ENCODE measurements at places on chromosomes 1 and 21.

GRCh38 chr1:27257155-27257554 lies 22.7 kb downstream of the WDTC1 start:
- no peak for DNase-seq

DNA sequence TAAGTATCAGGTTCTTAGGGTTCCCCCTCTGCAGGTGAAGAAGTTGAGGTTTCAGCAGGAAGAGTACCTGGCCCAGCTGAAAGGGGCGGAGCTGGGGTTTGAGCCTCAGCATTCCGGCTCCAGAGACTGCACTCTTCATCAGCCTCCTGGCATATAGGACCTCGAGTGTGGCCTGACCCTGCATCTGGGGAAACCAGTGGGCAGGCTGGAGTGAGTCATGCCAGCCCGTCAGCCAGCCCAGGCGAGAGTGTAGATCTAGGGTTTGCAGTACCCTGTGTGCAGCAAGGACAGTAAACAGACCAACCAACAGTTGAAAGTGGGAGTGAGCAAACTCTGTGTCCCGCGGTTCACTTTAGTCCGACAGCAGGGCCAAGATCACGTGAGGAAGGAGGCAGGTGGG lies 14.1 kb downstream of the MFSD2A start:
- no peak for DNase-seq

DNA sequence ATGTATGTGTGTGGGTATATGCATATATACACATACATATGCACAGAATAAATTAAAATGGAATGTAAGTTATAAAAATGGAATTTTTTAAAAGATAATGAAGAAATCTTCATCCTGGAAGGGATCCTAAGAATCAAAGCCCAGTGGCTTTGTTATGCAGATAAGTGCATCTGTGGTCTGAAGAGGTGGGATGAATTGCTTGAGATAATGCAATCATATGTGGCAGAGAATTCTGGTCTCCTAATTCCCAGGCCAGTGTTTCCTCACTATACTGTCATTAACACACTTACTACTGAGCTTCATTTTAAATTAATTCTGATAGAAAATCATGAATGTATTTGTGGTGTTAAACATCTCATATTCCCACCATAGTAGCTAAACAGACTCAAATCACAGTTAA lies 86.7 kb upstream of the PRMT6 start:
- DNase-seq: no peak

- DNase-seq: no peak
These were observed 19.6 kb downstream of the CCDC30 start for GRCh38 chr1:42482635-42483153.

DNA sequence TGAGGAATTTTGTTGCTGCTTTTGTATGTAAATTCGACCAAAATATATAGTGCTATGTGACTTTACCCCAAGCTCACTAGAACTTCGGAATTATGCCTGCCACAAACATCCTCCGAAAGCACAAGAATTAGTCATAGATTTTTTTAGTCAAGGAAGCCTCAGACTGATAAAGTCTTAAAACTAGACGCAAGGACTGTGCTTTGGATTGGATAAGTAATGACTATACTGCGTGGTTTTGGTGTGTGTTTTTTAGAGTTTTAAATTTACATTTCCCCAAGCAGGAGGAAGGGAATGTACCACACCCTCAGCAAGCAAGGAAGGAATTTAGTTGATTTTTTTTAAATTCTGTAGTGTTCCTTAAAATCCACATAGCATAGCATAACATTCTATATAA lies 10.3 kb downstream of the WLS start:
- no peak for DNase-seq

- no peak for DNase-seq
These were observed 70.3 kb downstream of the KIF1B start for GRCh38 chr1:10280439-10281350.

GRCh38 chr1:154741327-154741726 lies 128.8 kb downstream of the KCNN3 start:
- DNase-seq: no peak

GRCh38 chr1:8259498-8260290 lies 58.2 kb upstream of the SLC45A1 start:
- peak; percentile 41 for DNase-seq

DNA sequence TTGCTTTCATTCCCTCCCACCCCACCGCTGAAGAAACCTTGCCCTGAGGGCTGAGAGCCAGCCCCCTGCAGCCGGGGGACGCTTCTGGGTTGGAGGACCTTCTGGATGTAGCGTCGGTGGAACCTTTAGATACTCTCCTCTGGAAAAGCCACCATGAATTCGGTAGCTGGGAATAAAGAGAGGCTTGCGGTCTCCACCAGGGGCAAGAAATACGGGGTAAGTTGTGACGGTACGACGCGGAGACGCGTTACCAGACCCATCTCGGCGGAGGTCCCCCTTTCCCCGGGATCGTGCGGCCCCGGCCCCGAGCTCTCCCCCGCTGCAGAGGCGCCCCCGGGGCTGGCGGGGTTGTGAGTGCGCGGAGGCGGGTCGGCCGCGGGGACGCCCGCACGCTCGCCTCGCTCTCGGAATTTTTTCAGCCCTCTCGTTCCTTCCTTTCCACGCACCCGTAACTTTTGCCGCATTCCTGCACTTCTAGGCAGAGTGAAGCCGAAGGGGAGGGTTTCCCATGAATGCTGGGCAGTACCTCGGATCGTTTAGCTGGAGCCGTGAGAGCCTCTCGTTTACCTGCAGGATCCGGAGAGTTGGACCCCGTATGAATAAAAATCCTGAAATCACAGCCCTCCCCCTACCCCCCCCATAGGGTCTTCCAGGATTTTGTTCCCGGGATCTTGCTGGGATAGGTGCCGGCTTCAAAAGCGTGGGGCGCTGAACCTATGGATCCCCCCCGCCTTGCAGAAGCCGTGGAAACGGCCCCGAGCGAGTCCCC lies 671 bp downstream of the KIF26B start:
- DNase-seq: peak; percentile 28

- no peak for DNase-seq
These were observed 165.0 kb upstream of the GORAB start for GRCh38 chr1:170366980-170367379.

DNA sequence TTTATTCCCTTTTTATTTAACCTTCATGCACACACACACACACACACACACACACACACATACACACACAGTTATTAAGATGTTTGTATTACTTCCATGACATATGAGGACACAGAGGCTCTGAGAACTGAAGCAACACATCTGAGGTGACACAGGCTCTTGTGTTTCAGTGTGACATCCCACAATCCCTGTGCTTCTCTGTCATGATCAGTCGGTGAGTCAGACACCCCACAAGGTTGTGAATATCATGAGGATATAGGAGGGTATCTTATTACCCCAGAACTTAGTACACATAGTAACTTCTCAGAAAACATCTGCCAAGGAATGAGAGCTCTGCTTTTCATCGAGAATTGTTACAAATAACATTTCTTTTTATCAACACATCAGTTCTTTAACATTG lies 459.3 kb downstream of the PLPP3 start:
- DNase-seq: no peak

GRCh38 chr1:151222130-151222529 lies 23.8 kb downstream of the PIP5K1A start:
- no peak for DNase-seq

DNA sequence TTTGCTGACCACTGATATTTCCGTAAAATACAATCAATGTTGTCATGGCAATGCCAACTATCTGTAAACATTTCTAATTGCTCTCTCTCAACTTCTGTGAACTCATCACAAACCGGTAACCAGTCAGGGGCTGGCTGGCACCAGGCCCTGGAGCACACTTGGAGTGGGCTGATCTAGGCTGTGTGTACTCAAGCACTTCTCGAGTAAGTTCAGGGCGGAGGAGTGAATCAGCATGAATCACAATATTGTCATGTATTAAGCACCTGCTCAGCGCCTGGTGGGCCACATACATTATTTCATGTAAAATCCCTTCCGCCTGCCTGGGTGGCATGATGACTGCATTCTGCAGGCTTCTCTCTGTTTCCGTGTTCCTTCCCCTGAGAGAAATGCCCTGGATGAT lies 212.4 kb downstream of the FOXD2 start:
- DNase-seq: peak; percentile 97

- DNase-seq: no peak
These were observed 28.3 kb downstream of the KIRREL1 start for GRCh38 chr1:158021721-158022120.

DNA sequence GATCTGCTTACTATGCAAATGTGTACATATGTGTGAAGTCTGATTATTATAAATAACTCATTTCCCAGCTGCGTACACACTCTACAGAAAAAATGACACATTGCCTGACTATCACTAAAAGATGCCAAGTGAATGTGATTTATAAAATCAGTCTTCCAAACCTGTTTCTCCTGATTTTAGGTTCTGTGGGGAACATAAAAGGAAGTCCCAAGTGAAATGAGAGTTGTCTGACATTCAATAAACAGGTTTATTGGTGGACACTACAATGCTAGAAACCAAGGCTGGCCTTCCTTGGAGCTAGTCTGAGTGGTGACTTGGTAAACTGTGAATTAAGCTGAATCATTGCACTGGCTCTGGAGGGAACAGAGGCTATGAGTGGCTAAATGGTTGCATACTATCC lies 287.9 kb upstream of the ESRRG start:
- no peak for DNase-seq

DNA sequence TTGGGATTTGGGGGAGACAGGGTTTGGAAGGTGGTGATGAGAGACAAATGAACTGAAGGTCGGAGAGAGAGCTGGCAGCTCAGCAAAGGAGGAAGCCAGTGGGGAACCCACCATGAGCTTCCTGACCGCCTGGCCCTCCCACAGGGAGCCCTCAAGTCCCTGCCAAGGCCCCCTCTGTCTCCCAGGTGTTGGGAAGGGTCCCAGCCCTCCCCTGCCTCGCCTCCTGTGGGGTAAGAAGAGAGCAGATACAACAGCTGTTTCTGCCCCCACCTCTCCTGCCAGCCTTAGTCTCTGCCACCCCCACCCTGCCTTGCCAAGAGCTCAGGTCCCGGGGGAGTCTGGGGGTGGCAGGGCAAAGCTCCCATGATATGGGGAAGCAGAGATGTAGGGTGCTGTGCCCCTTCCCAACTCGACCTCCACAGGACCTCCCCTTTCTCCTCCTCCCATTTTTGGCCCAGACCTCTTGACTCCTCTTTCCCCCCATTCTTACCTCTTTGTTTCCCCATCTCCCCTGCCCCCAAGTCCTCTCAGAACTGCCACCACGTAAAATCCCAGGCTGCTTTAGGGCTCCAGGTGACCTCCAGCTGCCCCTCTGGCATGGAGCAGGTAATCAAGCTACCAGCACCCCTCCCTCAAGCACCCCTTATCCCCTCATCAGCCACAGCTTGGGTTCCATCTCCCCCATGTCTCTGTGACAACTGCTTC lies 556 bp downstream of the S100A1 start:
- DNase-seq: no peak

GRCh38 chr1:192979542-192979941 lies 79.6 kb downstream of the UCHL5 start:
- no peak for DNase-seq

DNA sequence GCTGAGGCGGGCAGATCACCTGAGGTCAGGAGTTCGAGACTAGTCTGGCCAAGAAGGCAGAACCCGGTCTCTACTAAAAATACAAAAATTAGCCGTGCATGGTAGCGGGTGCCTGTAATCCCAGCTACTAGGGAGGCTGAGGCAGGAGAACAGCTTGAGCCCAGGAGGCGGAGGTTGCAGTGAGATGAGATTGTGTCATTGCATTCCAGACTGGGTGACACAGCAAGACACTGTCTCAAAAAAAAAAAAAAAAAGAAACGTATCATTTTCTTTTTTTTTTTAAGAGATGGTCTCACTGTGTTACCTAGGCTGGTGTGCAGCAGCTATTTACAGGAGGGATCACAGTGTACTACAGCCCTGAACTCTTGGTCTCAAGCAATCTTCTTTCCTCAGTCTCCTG lies 47.3 kb downstream of the ITGB3BP start:
- no peak for DNase-seq

GRCh38 chr21:14116080-14116481 lies 94.7 kb downstream of the LIPI start:
- DNase-seq: no peak

DNA sequence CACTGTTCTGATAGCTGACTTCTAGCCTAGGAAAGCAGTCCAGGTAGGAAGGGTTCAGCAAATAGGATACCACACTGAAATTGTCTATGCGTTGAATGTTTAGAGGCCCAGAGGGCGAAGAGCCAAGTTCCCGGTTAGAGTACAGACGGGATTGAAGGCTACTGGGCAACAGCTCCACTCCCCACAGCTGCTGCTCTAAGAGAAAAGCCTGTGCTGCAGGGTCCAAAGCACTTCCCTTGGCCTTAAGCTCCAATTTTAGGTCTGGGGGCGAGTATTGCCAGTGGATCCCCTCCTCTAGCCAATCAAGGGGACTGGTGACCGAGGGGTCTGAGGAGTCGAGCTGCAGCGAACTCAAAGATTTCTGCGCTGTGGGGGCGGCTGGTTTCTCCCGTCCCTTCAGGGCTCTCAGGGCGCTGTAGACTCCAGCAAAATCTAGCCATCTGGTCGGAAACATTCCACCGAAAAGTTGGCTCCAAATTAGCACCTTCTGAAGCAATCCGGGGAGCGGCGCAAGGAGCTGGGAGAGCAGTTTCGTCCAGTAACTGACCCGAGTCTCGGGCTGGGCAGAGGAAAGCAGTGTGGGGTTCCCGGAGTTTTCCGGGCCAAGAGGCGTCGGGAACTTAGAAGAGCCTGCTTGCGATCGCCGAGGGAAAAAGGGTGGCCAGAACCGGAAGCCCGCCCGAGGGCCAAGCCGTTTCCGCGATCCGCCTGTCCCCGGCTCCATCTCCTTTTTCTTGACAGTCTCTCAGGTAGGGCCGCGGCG lies 748 bp downstream of the PPP1R15B start:
- DNase-seq: no peak

DNA sequence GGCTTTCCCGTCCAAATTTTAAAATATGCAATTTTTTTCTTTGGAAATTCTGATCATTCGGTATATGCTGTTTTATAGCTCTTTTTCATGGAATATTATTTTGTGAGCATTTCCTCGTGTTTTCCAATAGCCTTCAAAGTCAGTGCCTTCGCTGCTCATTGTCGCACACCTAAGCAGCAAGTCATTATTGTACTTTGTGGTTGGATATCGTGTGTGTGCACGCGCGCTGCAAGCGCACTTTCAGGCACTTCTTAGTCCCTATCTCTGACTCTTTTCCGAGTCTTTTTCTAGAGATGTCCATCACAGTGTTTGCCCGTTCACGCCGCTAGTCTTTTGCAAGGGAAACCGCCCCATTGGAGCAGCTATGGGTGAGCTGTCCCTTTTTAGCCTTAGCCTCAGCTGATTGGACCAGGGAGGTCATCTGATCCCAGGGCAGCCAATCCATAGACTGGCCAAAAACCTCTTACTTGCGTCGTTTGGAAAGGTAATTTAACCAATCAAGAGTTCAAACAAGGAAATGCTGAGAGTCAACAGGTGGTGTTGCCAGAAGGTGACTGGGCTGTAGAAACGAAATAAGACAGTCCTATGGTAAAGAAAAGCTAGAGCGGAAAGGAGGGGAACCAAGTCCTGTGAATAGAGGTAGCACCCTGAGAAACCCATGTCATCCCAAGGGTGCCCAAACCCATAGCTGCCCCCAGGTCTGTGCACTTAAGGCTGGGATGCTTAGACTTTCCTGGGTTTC lies 710 bp upstream of the HYI start:
- peak; percentile 98 for DNase-seq

DNA sequence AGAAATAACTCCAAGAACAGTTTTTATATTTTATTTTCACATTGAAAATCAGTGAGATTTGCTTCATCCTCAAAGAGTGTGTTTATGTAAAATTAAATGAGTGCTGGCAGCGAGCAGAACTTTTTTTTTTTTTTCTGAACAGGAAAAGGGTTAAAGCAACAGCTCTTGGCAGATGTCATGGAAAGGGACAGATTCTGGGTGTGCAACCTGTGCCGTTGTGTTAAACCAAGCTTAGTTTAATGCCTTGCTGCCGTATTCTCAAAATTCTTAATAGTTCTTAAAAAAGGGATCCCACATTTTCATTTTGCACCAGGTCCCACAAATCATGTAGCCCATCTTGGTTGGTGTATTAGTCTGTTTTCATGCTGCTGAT lies 227.4 kb upstream of the VAMP3 start:
- DNase-seq: no peak

All from NCI-H1105 treated with DMSO at 0.1 percent for 48 hours (cell line).